ENCODE measurements at places on chromosomes 11 and 22.
A peak's percentile ranks its signal among the peaks of the same experiment; 100 is the strongest.

GRCh38 chr22:36713436-36713835 lies 9.9 kb upstream of the CACNG2 start:
- DNase-seq: no peak

GRCh38 chr11:120545813-120546212 lies 34.3 kb downstream of the GRIK4 start:
- no peak for DNase-seq

DNA sequence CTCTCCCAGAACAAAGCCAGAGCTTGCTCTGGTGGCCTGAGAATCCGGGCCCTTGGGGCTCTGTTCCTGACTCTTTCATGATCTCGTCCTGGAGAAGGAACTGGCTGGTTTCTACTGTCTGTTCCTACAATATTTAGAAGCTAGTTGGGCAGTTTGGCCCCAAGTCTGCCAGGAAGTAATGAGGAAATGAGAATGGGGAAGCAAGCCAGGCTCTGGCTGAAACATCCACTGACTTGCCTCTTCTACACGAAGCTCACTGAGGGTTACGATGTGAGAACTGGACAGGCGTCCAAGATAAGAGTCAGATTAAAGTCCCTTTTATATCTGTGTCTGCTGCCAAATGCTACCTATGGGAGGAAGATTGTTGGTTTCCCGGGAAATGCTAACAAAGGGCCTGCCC lies 110.0 kb upstream of the KIRREL3 start:
- no peak for DNase-seq

GRCh38 chr11:70715166-70715951 lies 317.0 kb downstream of the CTTN start:
- no peak for DNase-seq

GRCh38 chr11:82174610-82175009 lies 559.1 kb downstream of the FAM181B start:
- no peak for DNase-seq

DNA sequence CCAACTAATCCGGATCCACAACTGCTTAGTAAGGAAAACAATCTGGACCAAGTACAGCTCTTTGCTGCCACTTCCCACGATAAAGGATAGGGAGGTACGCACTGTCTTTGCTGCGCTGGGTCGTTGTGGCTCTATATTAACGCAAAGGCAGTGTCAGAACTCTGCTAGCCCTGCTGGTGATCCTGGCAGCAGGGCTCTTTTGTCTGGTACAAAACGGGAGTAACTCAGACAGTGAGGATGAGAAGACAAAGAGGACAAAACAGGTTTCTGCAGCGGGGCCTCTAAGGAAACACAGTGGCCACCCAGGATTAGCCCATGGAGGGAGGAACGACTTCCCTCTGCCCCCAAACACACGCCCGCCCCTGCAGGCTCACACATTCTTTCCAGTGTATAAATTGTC lies 26.1 kb downstream of the GAL start:
- no peak for DNase-seq

- DNase-seq: no peak
Observed at GRCh38 chr11:96150609-96151008, 192.4 kb downstream of the MAML2 start.

DNA sequence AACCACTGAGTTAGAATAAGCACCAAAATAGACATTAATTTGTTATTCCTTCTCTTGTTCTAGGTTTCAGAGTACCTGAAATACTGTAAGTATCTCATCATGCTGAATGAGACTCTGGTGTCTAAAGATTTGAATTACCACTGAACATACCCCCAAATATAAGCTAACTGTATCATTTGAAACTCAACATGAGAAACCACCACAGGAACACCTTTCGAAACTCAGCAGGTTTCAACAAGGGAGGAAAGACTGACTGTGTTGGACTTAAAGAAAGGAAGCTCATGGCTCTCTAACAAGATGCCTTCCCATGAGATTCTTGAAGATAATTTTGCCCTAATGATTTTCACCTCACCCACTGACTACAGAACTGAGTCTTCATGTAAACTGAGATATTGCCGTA lies 37.0 kb downstream of the PRCP start:
- DNase-seq: no peak

DNA sequence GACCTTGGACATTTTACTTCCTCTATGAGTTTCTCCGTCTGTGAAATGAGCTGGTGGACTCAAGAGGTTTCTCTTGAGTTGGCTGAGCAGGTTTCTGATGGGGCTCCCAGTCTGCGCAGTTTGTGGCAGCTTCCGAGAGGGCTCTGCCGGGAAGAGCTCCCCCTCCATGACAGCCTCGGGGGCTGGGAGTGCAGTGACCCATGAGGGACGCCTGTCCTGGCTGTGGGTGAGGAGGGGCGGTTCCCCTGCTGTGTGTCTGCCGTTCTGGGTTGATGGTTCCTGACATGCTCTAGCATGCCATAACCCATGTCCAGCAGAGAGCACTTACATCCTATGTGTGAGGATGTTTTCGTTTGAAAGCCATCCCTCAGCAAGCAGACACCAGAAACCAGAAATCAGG lies 14.8 kb downstream of the CSF2RB start:
- no peak for DNase-seq

DNA sequence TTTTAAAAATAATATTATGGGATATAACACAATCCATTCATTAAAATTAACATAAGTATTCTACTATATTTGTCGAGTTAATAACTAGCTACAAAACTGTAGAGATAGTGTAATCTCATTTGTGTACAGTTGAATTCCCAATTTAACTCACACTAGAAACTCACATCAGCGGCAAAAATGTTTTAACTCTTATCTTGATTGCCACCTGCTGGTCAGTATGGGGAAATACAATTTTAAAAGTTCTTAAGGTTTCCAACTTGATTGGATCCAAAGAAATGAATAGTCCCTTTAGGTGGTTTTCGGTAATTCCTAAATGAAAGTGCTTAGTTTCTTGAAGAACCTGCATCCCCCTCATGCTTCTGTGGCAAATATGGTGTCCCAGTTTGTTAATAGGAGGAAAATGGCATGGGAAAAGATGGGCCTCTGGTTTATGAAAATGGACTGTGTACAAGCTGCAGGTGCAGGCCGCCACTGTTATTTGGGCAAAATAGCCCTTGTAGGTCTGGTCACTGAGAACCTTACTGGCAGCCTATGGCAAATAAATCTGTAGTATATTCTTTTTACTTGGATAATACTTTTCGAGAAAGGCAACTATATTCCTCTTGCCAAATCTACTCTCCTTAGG lies 33.7 kb upstream of the SLC17A6 start:
- no peak for DNase-seq

- DNase-seq: no peak
Observed at GRCh38 chr22:39221999-39222686, 22.6 kb downstream of the PDGFB start.

DNA sequence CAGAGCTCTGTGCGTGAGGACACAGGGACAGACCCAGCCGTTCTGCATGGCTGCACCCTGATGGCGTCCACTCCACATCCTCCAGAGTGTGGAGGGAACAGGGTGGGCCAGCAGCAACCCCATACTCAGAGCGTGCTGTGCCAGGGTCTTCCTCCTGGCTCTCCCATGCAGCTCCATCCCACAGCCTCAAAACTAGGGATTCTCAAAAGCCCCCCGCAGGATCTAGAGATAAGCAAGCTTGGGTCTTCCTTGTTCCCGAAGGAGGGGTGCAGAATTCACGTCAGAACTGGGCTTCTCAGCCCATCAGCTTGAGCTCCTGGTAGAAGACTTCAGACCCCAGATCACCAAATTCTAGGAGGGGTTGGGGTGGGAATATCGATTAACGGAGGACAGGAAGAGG lies 858.8 kb downstream of the TBC1D22A start:
- DNase-seq: no peak

DNA sequence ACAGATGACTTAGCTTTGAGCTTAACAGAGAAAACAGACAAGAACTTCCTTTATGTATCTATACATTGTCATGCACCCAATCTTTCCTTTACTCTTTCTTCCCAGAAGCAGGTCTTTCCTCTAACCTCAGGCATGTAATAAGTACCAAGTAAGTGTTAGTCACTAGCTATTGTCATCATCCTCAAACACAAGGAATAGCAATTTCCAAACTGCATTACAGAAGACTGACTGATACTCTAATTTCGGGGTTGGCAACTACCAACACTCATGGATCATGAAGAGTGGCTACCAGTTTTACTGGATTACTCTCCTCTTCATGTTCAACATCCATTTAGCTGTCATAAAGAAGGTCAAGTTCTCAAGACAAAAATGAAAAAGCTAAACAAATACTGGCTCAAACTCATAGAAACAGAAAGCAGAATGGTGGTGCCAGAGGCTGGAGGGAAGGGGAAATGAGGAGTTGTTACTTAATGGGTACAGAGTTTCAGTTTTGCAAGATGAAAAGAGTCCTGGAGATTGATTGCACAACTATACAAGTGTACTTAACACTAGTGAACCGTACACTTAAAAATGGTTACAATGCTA lies 111.6 kb downstream of the SIK3 start:
- peak; percentile 77 for DNase-seq

DNA sequence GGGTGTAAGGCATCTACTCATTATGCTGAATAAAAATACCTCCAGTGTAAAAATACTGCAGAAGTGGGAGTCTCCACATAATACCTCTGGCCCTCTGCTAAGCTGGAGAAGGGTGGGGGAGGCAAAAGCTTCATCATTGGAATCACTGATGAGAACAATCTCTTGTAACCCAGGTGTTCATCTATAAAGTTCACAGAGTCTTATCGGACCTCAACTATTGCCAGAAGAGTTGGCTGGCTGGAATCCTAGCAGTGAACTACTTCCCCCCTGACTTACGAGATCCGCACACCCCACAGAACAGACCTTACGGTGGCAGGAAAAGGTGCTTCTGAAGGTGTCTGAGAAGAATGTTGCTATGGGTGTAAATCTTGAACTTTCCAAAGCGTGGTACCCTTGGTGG lies 2.5 kb downstream of the OR8D1 start:
- DNase-seq: no peak

- peak; percentile 88 for DNase-seq
Observed at GRCh38 chr11:19595840-19596751, 116.5 kb upstream of the NAV2 start.

- no peak for DNase-seq
Observed at GRCh38 chr11:125215976-125216375, 51.4 kb downstream of the PKNOX2 start.

DNA sequence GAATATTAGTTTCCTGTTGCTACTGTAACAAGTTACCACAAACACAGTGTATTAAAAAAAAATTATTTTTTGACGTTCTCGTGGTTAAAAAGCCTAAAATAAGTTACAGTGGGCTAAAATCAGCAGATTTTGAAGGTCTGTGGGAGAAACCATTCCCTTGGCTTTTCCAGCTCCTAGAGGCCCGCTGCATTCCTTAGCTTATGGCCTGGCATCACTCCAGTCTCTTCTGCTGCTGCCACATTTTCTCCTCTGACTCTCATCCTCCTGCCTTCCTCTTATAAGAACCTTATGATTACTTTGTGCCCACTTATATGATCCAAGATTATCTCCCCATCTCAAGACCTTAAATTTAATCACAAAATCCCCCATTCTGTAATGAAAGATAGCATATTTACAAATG lies 392.7 kb downstream of the GUCY1A2 start:
- DNase-seq: no peak

- DNase-seq: no peak
Observed at GRCh38 chr11:119803726-119804294, 74.8 kb upstream of the NECTIN1 start.

GRCh38 chr11:34825315-34825669 lies 90.9 kb downstream of the APIP start:
- no peak for DNase-seq

DNA sequence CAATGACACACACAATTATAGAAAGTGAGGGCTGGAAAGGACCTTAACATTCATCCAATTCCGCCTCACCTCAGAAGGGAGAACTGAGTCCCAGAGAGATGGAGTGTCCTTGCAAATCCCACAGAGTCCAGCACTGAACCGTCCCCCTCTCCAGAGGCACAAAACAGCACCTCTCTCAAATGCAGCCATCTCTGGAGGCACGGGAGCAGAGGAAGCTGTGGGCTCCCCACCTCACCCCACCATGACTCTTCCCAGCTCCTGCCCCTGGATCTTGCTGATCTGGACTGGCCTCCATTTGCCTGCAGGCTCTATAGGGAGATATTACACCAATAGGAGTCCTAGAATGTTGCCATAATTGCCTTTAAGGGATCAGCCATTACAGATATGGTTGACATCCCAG lies 1.4 kb upstream of the DRD2 start:
- no peak for DNase-seq

GRCh38 chr11:84117394-84117793 lies 831.2 kb upstream of the CCDC90B start:
- DNase-seq: peak; percentile 37

DNA sequence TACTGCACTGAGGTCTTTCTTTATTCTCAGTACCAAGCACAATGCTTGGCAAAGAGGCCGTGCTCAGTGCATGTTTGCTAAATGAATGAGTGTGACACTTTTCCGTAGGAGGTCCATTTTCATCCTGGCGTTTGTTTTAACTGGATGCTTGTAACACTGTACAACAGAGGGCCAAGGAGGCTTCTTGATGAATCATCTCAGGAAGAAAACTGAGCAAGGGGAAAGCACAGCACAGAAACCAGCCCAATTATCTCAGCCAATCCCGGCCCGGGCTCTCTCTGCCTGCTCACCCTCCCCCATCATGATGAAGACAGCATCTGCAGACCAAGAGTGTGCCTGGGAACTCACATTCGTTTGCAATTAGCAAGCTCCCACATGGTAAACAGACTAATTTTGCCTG lies 570.3 kb downstream of the OPCML start:
- DNase-seq: peak; percentile 36

- no peak for DNase-seq
Observed at GRCh38 chr11:116534270-116534975, 238.4 kb downstream of the BUD13 start.

GRCh38 chr22:23692598-23693291 lies 1.9 kb downstream of the RGL4 start:
- DNase-seq: no peak
